Activated CD8-positive, alpha-beta T cell treated with anti-CD3 and anti-CD28 coated beads, Interleukin-2, amount 10 ng/mL, durations not matched to agents 7 days and 5 days (primary cell): ENCODE measurements at places on chromosomes 1 and 21. TPM values are rescaled to one million over a fixed set of nuclear protein-coding genes. Genes with fewer than 3 reads are reported as not detected.

GRCh38 chr1:2973601-2974593 is 47.4 kb upstream of the ACTRT2 start:
- no peaks in the 10 kb centered on the region for H3K36me3 ChIP-seq
- H3K4me1 ChIP-seq = peaks cover 11% of the 10 kb centered on the region
- H3K4me3 ChIP-seq = no peak overlapping the region
- H3K27me3 ChIP-seq = no peaks in the 10 kb centered on the region
- DNase-seq = peak; percentile 51

MDM4 gene
- 72.4 TPM for total RNA-seq

S100A8 gene
- total RNA-seq = not detected

C8B gene
- total RNA-seq = not detected

DNA sequence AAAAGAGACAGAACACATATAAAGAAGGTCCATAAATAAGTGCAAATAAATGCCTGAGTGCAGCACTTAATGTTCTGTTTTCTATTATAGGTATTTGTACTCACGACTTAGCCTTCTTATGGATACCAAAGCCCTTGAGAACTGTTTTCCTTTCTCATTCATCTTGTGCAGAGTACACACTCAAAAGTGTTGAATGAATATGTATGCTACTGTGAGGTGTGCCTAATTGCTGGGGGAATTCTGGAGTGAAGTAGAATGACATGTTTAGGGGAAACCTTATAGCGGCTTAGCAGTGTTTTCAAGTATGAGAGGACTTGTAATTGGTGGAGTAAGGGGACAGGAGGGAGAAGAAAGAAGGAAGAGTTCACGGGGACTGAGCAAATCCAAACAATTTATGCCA is 157.6 kb downstream of the CACNA1E start:
- H3K27ac ChIP-seq = no peak overlapping the region
- H3K27me3 ChIP-seq = no peaks in the 10 kb centered on the region
- H3K4me3 ChIP-seq = no peak overlapping the region
- no peak for DNase-seq
- no peaks in the 10 kb centered on the region for H3K36me3 ChIP-seq
- no peaks in the 10 kb centered on the region for H3K4me1 ChIP-seq

- DNase-seq = no peak
- H3K27me3 ChIP-seq = peaks cover 20% of the 10 kb centered on the region
- no peaks in the 10 kb centered on the region for H3K36me3 ChIP-seq
- no peaks in the 10 kb centered on the region for H3K4me1 ChIP-seq
Observed at GRCh38 chr1:182930985-182931384, 22.0 kb downstream of the SHCBP1L start.

DNA sequence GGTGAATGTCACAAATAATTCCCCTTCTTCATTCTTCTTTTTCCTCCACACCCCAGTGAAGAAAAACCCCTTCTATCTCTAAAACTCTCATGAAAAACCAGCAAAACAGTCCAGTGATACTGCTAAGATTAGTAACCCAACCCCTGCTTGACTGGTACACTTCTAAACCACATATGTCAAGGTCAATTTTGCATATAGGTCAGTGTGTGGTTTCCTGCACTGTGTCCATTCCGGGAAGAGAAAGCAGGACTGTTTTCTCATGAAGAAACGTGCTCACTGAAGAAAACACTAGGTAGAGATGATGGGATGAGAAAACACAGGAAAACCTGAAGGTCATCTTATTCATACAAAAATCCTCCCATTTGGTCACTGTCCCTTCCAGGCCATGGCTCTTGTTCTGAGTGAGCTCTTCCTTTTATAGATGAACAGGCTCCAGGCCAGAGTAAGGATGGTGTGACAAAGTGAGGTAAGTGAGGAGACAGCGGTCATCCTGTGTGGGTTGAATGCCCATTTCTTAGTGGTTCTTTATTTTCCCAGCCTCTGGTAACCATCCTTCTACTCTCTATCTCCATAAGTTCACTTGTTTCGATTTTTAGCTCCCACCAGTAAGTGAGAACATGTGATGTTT is 122.7 kb downstream of the FASLG start:
- H3K36me3 ChIP-seq = peaks cover 4% of the 10 kb centered on the region
- H3K27ac ChIP-seq = no peak overlapping the region
- no peaks in the 10 kb centered on the region for H3K27me3 ChIP-seq
- peaks cover 31% of the 10 kb centered on the region for H3K4me1 ChIP-seq

GRCh38 chr1:205972081-205972480 is 28.8 kb upstream of the SLC26A9 start:
- H3K36me3 ChIP-seq = no peaks in the 10 kb centered on the region
- H3K4me3 ChIP-seq = no peak overlapping the region
- no peaks in the 10 kb centered on the region for H3K4me1 ChIP-seq
- no peaks in the 10 kb centered on the region for H3K27me3 ChIP-seq

GRCh38 chr1:9308236-9308785 is 15.6 kb downstream of the SPSB1 start:
- H3K27ac ChIP-seq = no peak overlapping the region
- no peaks in the 10 kb centered on the region for H3K36me3 ChIP-seq
- no peaks in the 10 kb centered on the region for H3K27me3 ChIP-seq
- H3K4me1 ChIP-seq = no peaks in the 10 kb centered on the region
- DNase-seq = no peak
- H3K4me3 ChIP-seq = no peak overlapping the region

PTPN14 gene
- 0.13 TPM for total RNA-seq

- DNase-seq = no peak
- no peaks in the 10 kb centered on the region for H3K4me1 ChIP-seq
- H3K27ac ChIP-seq = no peak overlapping the region
- H3K27me3 ChIP-seq = peaks cover 2% of the 10 kb centered on the region
- H3K36me3 ChIP-seq = no peaks in the 10 kb centered on the region
Observed at GRCh38 chr21:24276204-24276603, 1331.1 kb downstream of the MRPL39 start.

- no peaks in the 10 kb centered on the region for H3K27me3 ChIP-seq
- peaks cover 5% of the 10 kb centered on the region for H3K36me3 ChIP-seq
- H3K4me1 ChIP-seq = no peaks in the 10 kb centered on the region
- no peak overlapping the region for H3K4me3 ChIP-seq
- H3K27ac ChIP-seq = no peak overlapping the region
Observed at GRCh38 chr1:179105393-179105792, 23.5 kb downstream of the TOR3A start.

- no peaks in the 10 kb centered on the region for H3K36me3 ChIP-seq
- H3K27me3 ChIP-seq = no peaks in the 10 kb centered on the region
- no peak overlapping the region for H3K4me3 ChIP-seq
- no peak overlapping the region for H3K27ac ChIP-seq
- no peak for DNase-seq
Observed at GRCh38 chr21:26881504-26882228, 36.5 kb upstream of the ADAMTS1 start.

OLFML2B gene
- total RNA-seq = not detected

GRCh38 chr21:24224422-24224821 is 1382.9 kb downstream of the MRPL39 start:
- no peak overlapping the region for H3K4me3 ChIP-seq
- H3K4me1 ChIP-seq = no peaks in the 10 kb centered on the region
- H3K27me3 ChIP-seq = no peaks in the 10 kb centered on the region
- H3K27ac ChIP-seq = no peak overlapping the region
- H3K36me3 ChIP-seq = no peaks in the 10 kb centered on the region
- no peak for DNase-seq

CR1 gene
- total RNA-seq = 0.16 TPM

CDK18 gene
- 6.0 TPM for total RNA-seq

- no peak for DNase-seq
- H3K36me3 ChIP-seq = no peaks in the 10 kb centered on the region
- H3K4me3 ChIP-seq = no peak overlapping the region
- H3K27ac ChIP-seq = no peak overlapping the region
- H3K27me3 ChIP-seq = peaks cover 10% of the 10 kb centered on the region
Observed at GRCh38 chr1:156069490-156070455, 8.8 kb downstream of the RAB25 start.

DNA sequence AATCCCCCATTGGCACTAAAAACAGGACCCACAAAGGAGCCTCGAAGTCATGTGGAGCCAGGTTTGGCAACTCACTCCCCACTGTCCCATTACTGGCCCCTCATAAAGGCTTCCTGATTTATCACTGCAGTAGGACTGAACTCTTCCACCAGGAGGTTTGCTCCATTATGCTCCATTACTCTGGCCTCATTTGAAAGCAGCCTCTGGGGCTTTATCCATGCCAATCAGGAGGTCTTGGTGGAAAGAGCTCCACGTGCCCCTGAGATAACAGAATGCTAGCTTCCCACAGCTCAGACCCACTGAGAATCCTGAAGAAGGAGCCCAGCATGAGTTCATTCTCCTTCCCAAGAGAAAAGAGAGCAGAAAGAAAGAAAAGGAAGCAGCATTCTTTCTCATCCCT is 76.4 kb downstream of the HIVEP3 start:
- H3K27me3 ChIP-seq = peaks cover 2% of the 10 kb centered on the region
- peaks cover 8% of the 10 kb centered on the region for H3K4me1 ChIP-seq
- peaks cover 3% of the 10 kb centered on the region for H3K36me3 ChIP-seq
- no peak for DNase-seq
- no peak overlapping the region for H3K27ac ChIP-seq

GRCh38 chr1:178183796-178184195 is 89.9 kb downstream of the RASAL2 start:
- no peak overlapping the region for H3K4me3 ChIP-seq
- no peaks in the 10 kb centered on the region for H3K27me3 ChIP-seq
- H3K36me3 ChIP-seq = no peaks in the 10 kb centered on the region
- no peak for DNase-seq
- no peak overlapping the region for H3K27ac ChIP-seq
